ENCODE measurements at places on chromosomes 3 and 15.

- peak; percentile 71 for DNase-seq
These were observed at the start of gene IGF2BP2 for GRCh38 chr3:185825006-185825638. TSS of gene IGF2BP2 (minus strand) at chr3:185825042. CDS start at chr3:185824960, 82 bp downstream.

- DNase-seq: no peak
These were observed at the start of gene ZNF385D for GRCh38 chr3:21750831-21751391. TSS of gene ZNF385D (minus strand) at chr3:21751210. CDS start at chr3:21750916, 294 bp downstream.

DNA sequence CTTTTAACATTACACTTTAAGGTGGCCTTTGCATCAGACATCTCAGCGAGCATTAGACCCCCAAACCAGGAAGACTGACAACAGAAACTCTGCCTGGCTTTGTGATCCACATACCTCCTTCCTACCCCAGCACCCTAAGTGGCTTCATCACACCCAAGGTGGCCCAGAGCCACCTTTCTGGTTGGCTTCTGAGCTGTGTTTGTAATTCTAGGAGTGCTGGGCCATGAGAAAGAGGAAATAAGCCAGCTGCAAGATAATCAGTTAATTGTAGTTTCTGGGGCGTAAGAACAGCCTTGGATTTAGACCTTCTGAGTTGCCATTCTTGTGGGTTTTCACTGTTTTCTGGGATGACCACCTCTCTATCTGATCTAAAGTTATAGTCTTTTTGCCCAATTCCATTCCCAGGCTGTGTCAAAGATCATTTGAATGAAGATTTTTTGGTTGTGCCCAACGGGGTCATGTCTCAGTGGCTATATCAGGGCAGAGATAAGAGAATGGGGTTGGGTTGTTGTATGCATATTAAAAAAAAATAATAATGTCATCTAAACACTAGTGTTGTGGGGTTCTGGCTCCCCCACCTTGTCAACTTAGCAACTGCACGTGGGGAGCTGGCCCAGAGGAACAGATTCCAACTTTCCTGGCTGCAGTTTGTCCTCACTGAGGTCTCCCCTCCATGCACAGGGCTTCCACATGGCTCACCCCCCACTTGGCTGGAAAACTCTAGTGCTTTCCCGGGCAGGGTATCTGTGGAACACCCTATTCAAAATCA lies 234.8 kb upstream of the WNT5A start:
- DNase-seq: no peak

- no peak for DNase-seq
These were observed 43.4 kb downstream of the HCN4 start for GRCh38 chr15:73325191-73325861.

DNA sequence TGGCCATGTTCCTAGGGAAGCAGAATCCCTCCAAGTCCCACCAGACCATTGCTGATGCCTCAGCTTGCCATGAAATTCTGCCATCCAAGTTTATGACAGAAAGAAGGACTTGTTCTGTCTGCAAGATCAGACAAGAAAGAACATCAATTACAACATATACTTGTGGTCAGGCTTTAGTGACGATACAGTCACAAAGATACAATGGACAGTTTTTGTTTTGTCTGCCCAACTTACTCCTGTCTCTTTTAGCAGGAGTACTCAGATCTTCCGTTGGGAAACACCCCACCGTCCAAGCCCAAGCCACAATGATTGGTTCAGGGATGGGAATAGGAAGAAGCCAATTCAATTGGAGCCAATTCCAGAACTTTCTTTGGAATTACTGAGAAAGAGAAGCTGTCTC lies 15.7 kb downstream of the KLHL6 start:
- DNase-seq: no peak

DNA sequence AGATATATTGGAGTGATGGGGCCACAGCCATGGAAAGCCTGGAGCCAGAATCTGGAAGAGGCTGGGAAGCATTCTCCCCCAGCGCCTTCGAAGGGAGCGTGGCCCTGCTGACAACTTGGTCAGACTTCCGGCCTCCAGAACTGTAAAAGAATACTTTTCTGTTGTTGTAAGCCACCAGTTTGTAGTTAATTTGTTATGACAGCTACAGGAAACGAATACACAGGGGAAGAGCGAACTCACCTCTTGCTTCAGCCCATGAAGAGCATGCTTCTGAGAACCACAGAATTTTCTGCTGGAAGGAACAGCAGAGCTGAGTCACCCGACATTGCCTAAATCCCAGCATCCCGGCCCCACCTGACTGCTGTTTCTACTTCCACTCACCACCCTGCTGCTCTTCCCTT lies 501.7 kb downstream of the SHQ1 start:
- DNase-seq: no peak

- no peak for DNase-seq
These were observed 95.2 kb downstream of the PLSCR2 start for GRCh38 chr3:146374146-146374545.

DNA sequence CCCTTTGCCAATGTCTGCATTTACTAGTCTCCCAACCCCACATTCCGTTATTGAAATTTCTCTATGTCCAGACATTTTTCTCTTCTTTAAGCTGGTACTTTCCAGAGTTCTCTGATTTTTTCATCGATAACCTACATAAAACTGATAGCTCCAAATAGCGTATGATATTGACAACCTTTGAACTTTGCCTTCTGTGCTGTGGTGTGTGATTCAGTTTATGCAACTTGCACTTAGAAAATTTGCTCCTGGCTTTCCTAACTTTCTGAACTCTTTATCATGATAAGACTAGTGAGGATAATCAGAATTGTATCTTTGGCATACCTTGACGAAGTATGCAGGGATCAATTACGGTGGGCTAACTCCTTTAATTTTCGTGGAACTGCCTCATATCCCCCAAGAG lies 1261.3 kb downstream of the SI start:
- DNase-seq: no peak

DNA sequence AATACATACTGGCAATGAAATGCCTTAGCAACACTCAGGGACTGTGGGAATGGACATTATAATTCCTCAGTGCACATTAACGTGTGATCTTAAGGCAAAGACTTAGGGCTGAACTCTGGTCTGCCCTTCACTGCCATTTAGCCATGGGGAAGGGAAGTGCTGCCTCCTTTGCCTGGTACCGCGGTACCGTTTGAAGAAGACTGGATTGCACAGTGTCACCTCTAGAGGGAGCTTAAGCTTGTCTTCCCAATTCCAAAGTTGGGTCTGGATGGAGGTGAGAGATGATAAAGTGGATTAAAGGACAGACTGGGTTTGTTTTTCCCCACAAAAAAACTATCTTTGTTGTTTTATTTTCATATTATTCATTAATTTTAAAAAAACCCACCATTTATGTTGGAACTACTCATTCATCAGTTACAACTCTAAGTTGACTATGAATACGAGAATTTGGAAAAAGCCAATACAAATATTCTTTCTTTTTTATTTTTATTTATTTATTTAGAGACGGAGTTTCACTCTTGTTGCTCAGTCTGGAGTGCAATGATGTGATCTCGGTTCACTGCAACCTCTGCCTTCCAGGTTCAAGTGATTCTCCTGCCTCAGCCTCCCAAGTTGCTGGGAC lies 60.0 kb upstream of the SYN2 start:
- no peak for DNase-seq

DNA sequence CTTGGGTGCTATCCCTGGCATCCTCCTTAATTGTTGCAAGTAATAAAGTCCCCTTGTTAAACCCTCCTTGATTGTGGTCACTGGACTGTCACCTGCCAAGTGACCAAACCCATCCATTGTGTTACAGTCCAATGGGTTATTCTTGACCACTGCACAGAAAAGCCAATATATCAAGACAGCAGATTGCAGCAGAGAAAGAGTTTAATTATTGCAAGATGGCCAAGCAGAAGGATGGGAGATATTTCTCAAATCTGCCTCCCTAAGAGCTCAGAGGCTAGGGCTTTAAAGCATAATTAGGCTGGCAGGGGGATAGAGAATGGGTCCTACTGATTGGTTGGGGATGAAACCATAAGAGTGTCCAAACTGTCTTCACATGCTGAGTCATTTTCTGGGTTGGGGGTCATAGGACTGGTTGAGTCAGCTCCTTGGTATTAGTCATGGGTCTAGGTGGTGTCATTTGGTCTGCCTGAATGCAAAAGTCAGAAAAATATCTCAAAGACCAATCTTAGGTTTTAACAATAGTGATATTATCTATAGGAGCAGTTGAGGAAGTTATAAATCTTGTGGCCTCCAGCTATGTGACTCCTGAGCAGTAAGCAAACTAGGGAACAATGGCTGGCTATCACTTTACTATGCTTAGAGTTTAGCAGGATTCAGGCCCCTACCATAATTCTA lies 19.1 kb upstream of the XYLB start:
- no peak for DNase-seq

DNA sequence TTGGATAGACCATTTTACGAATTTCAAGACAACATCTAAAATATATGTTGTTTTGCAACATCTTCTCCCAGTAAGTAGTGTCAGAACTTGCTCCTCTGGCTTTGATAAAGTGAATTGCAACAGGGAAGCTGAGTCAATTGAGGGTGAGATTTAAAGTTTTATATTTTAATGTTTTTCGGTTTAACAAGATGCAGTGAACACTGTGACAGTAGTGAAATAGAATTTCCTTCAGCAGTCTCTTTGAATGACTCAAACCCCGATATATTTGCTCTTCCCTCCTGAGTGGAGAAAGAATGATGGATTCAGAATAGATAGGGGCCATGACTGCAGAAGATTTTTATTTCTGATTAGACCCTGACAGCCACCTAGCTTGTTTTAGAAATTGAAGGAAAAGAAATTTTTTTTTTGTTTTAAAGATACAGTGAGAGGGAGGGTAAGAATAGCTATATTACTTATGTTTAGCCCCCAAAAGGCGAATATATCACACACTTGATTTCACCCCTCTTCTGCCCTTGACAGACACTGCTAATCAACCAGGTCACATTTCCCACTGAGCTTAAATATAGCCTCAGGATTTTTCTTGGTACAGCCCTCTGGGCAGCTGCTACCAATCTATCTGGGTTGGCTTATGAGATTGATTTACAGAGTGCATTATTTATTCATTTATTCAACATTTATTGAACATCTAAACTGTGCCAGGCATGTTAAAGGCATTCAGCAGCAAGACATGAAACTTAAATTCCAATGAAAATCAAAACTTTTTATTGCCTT lies 183.3 kb upstream of the ADAMTS9 start:
- no peak for DNase-seq

DNA sequence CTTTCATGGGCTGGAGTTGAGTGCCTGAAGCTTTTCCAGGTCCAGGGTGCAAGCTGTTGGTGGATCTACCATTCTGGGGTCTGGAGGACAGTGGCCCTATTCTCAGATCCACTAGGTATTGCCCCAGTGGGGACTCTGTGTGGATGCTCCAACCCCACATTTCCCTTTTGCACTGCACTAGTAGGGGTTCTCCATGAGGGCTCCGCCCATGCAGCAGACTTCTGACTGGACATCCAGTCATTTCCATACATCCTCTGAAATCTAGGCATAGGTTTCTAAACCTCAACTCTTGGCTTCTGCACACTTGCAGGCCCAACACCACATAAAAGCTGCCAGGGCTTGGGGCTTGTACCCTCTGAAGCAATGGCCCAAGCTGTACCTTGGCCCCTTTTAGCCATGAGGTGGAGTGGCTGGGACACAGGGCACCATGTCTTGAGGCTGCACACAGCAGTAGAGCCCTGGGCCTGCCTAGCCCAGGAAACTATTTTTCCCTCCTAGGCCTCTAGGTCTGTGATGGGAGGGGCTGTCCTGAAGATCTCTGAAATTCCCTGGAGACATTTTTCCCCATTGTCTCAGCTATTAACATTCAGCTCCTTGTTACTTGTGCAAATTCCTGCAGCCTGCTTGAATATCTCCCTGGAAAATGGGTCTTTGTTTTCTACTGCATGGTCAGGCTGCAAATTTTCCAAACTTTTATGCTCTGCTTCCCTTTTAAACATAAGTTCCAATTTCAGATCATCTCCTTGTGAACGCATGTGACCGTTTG lies 6.0 kb upstream of the HACD2 start:
- no peak for DNase-seq

- no peak for DNase-seq
These were observed 136.7 kb downstream of the PLOD2 start for GRCh38 chr3:146024260-146024659.

DNA sequence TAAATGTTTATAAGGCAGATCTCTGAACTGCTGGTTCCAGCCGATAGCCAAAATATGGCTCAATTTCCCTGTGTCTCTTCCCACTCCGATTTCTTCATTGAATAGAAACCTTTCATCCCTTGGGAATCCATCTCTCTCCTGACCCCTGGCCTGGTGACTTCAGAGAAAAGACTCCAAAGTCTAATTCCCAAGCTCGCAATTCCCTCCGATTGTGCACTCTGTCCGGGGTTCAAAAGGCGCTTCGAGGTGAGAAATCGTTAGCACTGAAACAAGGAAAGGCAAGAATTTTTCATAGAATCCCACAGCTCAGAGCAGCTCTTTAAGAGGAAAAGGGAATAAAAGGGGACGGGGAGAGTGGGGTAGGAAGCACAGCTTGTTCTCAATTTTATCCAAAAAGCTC lies 18.4 kb upstream of the RAD18 start:
- no peak for DNase-seq

DNA sequence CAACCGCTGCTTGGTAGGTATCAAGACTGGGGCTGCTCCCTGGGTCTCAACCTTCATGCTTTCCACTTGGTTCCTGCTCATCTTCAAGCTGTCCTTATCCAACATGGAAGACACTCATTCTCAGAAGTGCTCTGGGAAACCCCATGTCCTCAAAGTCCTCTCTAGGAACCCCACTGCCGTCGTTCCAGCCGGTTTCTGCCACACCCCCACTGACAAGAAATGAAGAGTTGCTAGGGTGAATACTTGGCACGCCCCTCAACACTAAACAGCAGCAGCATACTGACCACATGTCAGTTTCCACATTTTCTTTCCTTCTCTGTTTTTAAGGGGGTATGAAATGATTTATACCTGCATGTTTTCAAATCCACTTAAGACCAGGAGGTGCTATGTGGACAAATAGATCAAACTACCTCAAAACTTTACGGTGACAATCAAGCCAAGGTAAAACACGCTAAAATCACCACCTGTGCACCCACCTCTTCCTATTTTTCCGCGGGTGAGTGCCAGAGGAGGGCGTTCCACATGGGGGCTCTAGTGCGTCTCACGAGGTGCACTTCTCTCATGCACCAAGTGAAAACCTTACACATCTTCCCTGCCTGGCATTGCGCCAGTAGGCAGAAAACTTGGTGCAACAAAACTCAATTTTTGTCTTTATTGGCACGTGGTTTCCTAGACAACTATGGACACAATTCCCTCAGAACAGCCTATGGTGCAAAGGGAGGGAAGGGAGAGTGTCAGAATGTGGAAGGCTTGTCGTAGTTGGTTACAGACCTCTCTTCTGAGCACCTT lies 125.1 kb downstream of the TJP1 start:
- no peak for DNase-seq

Measured in right renal pelvis (tissue), 4 donors.